RCC 7860 (cell line): ENCODE measurements at places on chromosomes 6 and 20.

- no peak for DNase-seq
Observed at GRCh38 chr6:107116328-107116892, 1.1 kb upstream of the BEND3 start.

- DNase-seq: no peak
Observed at GRCh38 chr6:154980273-154981078, 14.6 kb upstream of the TIAM2 start.

GRCh38 chr6:112030961-112031660 is 22.8 kb upstream of the CCN6 start:
- DNase-seq: no peak

DNA sequence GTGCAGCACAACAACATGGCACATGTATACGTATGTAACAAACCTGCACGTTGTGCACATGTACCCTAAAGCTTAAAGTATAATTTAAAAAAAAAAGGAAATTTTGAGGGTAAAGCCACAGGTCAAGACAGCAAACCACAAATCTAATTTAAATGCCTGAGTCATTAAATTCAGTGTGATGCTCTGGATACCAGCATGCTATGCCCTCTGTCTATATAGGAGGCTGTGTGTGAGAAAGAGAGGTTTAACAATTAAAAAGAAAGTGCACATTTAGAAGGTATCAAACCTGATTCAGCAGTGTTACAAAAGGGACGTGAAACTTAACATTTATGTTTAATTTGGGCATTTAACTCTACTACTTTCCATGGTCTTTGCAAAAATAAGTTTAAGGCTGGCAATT is 276.3 kb downstream of the ADGRB3 start:
- DNase-seq: no peak

DNA sequence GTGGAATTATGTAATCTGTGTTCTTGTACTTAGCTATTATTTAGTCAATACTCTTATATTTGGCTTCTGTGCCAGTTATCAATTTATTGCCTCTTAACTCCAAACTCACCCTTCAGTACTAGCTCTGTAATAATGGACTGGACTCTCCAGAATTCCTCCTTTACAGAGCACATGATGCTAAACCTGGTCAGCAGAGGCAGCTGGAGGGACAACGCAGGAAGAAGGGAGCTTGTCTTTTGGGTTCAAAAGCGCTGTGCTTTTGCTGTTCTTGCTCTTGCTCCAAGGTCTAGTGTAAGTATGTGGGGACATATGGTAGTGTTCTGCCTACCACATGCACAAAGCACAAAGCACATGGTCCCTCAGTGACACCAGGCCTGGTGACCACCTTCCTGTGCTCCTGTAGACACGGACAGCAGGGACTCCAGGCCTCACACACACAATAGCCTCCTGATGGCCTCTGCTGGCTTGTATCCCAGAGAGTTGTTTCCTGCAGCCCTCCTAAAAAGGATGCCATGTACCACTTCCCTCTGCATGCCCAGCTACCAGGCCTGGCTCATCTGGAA is 46.1 kb downstream of the CHD6 start:
- no peak for DNase-seq

DNA sequence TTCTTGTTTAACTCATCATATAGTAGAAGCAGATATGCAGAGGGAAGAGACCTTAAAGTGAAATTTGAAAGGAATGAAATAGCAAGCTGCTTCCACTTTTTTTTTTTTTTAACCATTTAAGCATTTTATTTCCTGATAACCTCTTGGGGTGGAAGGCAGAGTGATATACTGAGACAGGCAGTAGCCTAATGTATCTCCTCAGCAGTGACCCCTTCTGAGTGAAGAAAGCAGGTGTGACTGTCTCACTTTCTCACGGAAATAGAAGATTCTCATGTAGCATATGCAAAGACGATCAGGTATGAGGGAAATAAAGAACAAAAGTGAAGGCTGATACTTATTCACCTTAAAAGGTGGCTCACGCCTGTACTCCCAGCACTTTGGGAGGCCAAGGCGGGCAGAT is 187.1 kb upstream of the STXBP5 start:
- DNase-seq: no peak

- DNase-seq: no peak
Observed at GRCh38 chr6:162889303-162889702, 161.5 kb downstream of the PACRG start.

DNA sequence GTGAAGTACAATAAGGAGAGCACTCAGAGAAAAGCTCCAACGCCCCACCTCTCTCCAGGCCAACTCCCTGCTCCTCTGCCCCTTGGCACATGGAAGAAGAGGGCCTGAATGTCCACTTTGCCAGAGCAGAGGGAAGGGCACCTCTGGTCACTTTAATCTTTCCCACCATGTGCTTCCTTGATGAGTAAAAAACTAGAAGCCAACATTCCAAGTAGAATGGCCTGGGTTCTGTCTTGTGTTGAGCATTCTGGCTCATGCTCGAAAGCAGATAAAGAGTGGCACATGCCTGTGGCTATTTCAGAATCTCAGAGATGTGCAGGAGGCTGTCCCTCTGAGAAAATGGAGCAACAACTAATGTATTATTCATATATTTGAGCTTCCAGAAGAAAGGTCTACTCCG is 177.4 kb upstream of the PLN start:
- no peak for DNase-seq

GRCh38 chr6:42236030-42236429 is 18.4 kb upstream of the MRPS10 start:
- DNase-seq: no peak
